Activated naive CD4-positive, alpha-beta T cell treated with anti-CD3 and anti-CD28 coated beads, Interleukin-2, amount 10 ng/mL, durations not matched to agents 7 days and 5 days (primary cell): ENCODE measurements at places on chromosomes 7 and 10.

DNA sequence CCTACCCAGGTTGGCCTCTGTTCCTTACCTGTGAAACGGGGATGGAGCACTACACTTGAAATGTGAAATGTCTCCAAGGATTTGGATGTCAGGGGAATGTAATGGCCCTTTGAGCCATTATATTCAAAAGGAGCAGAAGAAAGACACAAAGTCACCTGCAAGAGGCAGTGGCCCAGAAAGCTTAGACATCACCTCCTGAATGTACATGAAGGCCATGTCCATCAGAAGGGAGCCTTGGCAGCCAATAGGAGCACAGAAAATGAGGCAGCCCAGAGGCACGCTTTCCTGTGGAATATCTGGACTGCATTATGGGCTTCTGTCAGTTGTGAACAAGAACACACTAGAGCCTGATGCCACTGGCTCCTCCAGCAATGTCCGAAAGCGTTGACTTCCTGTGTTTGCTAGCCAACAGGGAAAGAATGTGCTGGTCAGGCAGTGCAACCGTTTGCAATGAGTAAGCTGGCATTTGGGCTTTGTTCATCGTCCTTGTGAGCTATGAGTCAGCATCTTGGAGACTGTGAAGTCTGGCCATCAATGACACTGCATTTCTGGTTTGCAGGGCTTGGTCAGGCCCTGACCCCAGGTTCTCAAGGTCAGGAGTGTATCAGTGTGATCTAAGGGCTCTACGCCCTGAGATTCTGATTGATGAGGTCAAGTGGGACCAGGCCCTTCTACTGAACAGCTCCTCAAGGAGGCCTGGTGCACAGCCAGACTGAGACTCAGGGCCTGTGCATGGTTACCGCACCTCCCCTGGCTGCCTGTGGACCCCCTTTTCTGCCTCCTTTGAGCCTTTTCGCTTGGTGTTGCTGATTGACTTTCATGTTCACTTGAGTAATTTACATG, 222.4 kb downstream of the RPS24 start:
- DNase-seq: no peak

GRCh38 chr10:120048391-120048790, 155.9 kb downstream of the SEC23IP start:
- no peak for DNase-seq

- no peak for DNase-seq
Measured at GRCh38 chr10:128914681-128915080, 552.4 kb upstream of the MGMT start.

DNA sequence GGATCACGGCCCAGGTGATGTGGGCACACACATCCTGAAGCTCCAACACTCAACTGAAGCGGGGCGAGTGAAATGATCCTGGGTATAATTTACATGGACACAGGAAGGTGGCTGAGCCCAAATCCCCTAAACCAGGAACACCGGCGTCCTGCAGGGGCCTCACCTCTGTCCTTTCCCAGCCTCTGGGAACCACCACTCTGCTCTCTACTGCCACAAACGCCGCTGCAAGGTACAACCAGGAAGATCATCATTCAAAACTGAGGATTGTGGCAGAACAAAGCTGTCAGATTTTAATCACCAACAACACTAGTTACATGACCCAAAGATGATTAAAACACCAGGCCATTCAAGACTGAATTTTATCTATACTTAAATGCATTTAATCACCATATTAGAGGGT, 104.0 kb downstream of the DIP2C start:
- DNase-seq: no peak

DNA sequence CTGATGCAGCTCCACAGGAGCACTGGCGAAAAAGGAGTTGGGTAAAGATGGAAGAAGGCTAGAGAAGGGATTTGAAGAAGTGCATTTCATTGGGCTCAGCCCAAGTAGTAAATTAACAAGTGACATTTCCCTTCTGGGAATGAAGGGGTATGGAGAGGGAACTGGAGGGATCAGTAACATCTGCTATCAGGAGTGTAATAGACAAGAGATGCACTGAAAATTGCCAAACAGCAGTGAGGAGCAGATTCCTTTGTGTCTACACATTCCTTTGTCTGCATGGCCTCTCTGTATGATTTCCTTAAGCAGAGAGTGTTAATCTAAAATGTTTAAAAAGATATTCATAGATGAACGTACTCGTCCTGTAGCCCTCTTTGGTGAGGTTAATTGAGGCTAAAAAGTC, 148.2 kb upstream of the FERD3L start:
- DNase-seq: no peak

- DNase-seq: no peak
Measured at GRCh38 chr7:83143107-83143506, 19.6 kb downstream of the PCLO start.

GRCh38 chr10:114458955-114459354, 54.7 kb upstream of the AFAP1L2 start:
- DNase-seq: peak; percentile 34

DNA sequence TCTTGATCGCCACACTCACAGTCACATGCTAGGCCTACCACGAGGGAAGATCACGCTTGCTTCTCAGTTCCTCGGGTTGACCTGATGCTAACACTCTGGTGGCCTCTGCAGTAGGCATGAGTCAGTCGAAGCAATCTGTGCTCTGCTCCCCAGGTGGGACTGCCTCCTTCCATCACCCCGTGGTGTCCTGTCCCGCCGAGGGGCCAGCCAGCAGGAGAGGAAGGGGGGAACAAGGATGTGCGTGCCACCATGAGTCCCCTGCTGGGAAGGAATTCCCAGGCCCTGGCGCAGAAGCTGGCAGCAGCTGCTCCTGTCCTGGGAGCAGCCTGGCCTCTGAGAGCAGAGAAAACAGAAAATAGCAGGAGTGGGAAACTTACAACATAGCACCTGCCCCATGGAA, 695.0 kb upstream of the NRP1 start:
- no peak for DNase-seq

- no peak for DNase-seq
Measured at GRCh38 chr7:117386110-117386706, 41.1 kb downstream of the ASZ1 start.

DNA sequence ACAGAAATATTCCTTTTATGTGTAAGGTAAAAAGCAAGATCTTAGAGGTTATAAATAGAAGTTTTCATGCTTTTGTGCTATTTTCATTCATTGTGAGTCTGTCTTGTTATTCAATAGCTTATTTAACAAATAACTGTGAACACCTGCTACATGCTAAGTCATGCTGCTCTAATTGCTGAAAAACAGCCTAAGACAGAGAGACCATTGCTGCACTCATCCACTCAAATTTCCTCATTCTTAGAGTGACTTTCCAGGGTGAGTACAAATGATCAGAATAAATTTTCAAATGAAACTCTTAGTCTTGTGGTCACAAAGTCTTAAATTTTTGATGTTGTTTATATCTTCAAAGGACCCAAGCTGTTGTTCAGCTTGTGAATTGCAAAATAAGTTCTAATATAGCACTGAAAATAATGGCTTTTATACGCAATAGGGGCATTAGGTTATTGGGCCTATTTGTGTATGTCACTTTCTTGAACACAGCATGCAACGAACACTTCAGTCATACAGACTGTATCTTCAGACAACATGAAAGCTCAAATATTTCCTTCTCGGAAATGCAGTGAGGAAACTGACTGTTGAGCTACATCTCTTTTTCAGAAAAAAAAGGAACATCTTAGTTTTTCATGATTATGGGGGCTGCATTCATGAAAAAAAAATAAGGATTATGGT, 247.9 kb upstream of the PCDH15 start:
- DNase-seq: no peak

GRCh38 chr7:128031901-128032604, 816 bp upstream of the LRRC4 start:
- peak; percentile 59 for DNase-seq
